GDM1 (cell line): ENCODE measurements at places on chromosomes 4 and X.

DNA sequence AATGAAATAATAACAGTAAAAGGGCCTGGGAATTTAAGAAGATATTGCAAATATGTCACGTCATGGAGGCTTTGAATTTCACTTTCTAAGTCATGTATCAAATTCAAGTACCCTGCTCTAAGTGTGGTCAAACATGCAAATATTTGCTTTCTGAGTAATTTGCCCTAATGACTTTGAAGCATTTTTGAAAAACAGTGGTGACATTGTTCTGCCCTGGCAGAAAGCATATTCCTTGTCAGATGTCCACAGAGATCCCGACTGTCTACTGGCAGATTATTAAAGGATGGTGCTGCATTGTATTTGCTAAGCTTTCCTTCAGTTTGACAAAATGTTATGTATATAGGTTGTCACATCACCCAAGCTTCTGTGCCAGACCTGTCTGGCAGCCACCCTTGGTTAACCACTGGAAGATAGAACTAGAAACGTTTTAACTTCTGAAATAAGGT lies 92.5 kb downstream of the ANK2 start:
- DNase-seq = no peak

DNA sequence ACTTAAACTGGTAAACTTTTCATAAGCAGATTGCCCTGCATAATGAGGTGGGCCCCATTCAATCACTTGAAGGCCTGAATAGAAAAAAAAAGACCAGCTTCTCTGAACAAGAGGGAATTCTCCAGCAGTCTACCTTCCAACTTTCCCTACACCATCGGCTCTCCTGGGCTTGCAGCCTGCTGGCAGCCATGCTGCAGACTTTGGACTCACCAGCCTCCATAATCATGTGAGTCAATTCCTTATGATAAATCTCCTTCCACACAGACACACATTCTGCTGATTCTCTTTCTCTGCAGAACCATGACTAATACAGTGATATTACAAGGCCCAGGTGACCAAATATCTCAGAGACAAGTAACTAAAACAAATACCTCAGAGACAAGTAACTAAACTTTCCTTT lies 113.8 kb upstream of the WDR17 start:
- no peak for DNase-seq

DNA sequence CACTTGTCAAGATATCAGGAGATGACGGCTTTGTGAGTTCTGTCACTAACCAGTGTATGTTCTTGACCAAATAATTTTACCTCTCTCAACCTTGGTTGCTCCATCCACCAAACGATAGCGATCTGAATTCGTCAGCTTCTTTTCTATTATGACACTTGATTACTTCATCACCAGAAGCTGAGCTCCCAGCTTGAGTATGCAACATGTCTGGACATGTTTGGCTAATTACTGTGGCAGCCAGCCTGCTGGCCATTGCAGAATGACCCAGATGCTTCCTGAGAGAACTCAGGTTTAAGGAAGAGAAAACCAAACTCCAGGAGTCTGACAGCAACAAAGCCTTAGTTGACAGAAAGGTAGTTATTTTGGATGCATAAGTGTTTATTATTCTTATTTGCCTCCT lies 46.4 kb upstream of the PARM1 start:
- peak; percentile 27 for DNase-seq

- no peak for DNase-seq
Observed at GRCh38 chr4:16018061-16018676, 55.2 kb upstream of the FGFBP2 start.

DNA sequence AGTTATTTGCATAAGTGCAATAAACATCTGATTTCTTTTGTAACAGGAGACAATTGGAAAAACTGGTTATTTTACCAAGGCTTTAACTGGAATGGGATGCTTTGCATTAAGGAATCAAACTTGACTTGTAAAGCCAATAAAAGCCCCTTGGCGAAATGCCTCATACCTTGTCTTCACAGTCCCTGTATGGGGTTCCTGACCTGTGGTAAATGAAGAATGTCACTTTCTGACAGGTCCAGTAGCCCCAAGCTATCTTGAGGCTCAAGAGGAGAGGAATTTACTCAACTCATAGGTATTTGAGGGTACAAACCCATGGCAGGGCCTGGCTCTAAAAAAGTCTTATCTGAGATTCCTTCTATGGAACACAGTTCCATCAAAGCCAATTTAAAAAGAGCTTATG lies 78.0 kb downstream of the ACOX3 start:
- no peak for DNase-seq

GRCh38 chrX:149641835-149642234 lies 10.2 kb upstream of the TMEM185A start:
- no peak for DNase-seq

DNA sequence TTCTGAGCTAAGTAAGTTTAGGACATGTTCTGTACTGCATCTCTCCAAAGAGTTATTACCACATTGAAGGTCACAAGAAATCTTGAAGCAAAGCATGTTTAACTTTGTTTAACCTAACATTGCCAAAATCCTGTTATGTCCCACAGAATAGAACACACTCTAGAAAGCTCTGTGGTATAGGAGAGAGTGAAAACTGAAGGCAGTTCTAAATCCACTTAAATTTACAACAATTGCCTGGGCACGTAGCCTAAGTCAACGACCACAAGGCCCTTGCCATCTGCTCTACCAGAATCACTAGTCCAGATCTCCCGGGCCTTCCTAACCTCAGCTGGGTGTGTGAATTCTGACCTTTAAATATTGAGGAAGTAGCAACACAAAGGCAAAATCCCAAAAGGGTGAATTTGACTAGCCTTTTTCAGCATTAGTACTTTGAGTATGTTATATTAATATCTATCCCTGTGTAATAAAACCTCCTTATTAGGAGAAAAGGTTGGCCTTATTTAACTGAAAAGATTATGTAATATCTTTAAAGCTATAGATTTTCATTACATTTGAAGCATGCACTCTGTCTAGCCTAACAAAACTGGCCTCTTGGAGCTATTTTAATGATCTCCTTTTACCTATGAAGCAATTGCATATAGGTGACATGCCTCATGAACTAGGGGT lies 4.5 kb upstream of the MAML3 start:
- peak; percentile 56 for DNase-seq

DNA sequence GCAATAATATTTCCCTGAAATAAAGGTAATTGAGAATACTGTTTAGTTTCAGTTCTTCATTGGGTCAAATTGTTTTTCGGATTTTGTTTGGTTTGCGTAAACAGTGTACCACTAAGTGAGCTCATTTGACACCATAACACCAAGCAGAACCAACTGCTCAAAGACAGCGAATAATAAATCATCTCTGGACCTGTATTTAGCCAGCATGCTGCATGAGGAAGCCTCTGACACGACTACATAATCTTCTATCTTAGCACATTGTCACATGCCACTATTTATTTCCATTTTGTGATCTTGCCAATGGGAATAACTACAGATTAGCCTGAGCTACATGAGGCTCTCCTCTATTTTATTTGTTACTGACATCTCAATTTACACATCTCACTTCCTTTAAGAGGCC lies 12.1 kb upstream of the PRKG2 start:
- no peak for DNase-seq

- no peak for DNase-seq
Observed at GRCh38 chr4:47482326-47482725, 2.7 kb upstream of the ATP10D start.

GRCh38 chr4:134636338-134637051 lies 434.9 kb upstream of the PABPC4L start:
- no peak for DNase-seq

DNA sequence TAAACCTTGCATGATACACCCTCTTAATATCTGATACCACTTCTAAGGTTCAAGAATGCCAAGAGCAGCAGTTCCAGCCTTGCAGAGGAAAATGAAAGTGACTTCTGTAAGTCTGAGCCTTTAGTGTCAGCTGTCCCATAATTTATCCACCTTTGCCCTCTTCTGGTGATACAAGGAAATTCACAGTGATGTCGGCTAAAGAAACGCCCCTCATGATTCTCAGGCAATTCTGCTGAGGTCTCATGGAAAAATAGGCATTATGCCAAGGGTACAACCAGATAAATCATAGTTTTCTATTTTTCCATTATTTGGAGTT lies 172.2 kb upstream of the CXCL13 start:
- peak; percentile 31 for DNase-seq

GRCh38 chrX:136863826-136864225 lies 16.7 kb downstream of the RBMX start:
- no peak for DNase-seq

- no peak for DNase-seq
Observed at GRCh38 chr4:8340781-8341241, 71.3 kb downstream of the HTRA3 start.

DNA sequence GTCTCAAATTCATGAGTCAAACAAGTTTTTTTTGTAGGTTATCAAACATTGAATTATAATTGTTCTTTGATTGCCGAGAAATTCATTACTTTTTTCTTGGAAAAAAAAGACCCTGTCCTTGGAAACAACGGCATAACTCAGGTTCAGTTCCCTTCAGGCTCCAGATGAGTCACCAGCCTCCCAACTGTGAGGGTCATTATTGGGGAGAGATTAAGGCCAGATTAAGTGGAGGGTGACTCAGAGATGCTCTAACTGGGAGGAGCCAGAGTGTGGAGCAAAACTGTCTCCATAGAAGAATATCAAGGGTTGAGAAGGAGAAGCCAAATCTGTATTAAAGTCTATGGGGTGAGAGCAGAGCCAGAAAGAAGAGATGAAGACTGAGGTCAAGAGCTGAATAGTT lies 9.6 kb downstream of the ADGRG4 start:
- no peak for DNase-seq

DNA sequence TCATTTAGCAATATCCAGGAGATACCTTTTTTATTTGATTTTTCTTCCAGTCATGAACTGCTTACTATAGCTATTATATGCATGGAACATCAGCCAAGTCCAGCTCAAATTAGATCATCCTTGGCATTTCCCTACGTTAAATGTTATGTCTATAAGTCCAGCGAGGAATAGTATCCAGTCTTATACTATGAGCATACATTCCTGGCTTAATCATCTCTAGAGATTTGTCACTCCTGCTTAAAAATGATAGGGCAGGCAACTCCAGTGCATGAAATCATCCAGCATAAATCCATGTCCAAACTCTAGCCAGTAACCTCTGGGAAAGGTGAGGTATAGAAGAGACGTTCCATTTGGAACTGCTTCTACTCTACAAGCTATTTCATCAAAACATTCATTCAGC lies 126.7 kb upstream of the VCX2 start:
- no peak for DNase-seq

DNA sequence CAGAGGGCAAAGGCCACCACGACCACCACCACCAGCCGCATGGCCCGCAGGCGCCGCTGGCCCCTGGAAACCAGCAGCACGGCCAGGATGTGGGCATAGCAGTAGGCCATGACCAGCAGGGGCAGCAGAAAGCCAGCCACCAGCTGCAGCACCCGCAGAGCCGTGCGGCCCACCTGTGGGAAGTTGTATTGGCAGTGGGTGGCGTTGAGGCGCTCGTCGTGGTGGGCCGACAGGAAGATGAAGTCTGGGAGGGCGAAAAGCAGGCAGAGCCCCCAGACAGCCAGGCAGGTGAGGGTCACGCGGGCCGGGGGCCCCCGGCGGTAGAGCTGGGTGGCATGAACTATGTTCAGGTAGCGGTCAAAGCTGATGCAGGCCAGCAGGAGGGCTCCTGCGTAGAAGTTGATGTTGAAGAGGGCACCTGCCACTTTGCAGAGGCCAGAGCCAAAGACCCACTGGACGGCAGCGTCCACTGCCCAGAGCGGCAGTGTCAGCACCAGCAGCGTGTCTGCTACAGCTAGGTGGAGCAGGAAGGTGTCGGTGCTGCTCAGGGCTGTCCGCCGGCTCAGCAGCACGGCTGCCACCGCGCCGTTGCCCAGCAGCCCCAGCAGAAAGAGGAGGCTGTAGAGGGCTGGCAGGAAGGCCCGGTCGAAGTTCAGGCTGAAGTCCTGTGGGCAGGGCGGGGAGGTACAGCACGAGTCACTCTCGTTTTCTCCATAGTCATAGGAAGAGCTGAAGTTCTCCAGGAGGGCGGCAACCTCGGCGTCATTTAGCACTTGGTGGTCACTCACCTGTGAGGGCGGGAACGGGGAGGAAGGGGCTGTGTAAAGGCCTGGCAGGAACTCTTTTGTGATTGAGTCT lies 1.4 kb downstream of the CXCR3 start:
- no peak for DNase-seq

DNA sequence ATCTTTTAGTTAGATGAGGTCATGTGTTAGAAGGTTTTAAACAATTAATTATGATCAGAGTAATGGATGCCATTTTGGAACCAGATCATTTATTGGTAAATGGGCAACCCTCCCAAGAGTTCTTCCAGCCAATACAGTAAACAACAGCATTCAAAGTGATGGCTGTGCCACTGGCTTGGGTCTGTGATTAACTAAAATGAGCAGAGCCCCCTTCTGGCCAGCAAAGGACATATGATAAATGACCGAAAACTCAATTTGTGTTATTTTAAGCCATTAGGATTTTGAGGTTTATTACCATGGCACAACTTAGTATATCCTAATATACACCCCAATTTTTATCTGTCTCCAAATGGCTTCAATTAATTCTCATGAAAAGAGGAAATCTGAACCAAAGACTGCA lies 90.8 kb upstream of the NPFFR2 start:
- no peak for DNase-seq

DNA sequence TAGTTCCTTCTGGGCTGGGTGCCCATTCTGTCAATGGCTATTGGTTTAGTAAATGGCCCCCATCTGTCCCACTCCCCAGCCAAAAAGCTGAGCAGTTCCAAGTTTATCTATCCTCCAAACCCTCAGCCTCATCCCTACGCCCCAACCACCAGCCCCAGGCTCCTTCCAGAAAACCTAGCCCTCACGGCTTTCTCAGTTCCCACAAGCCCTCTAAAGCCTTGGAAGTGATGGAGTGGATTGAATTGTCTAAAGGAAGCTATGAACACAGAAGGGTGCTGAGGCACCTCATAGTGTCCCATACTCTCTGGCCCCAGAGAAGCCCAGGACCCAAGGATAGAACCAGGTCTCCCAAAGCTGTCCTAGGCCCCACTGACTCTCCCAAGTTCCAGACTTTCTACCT lies 75.6 kb upstream of the EFNB1 start:
- DNase-seq = no peak

GRCh38 chr4:112060212-112060611 lies 85.0 kb upstream of the FAM241A start:
- no peak for DNase-seq

GRCh38 chrX:15384304-15384703 lies at the start of gene VEGFD:
Gene VEGFD, minus strand, starts transcription at chrX:15384413. Its CDS starts 467 bp downstream, at chrX:15383946.
- DNase-seq = no peak

GRCh38 chrX:23524467-23524866 lies 142.8 kb upstream of the PRDX4 start:
- DNase-seq = no peak
